ENCODE measurements at places on chromosomes 2 and 18. TPM values are rescaled to one million over a fixed set of nuclear protein-coding genes. Genes with fewer than 3 reads are reported as not detected.

Gene CD8B
- not detected for total RNA-seq

Gene CCDC74B
- total RNA-seq: 8.8 TPM

Gene NR4A2
- 0.25 TPM for total RNA-seq

Gene VSNL1
- 0.33 TPM for total RNA-seq
